ENCODE measurements at places on chromosomes 12 and 14. TPM values are rescaled to one million over a fixed set of nuclear protein-coding genes. Genes with fewer than 3 reads are reported as not detected.
A peak's percentile ranks its signal among the peaks of the same experiment; 100 is the strongest.

DNA sequence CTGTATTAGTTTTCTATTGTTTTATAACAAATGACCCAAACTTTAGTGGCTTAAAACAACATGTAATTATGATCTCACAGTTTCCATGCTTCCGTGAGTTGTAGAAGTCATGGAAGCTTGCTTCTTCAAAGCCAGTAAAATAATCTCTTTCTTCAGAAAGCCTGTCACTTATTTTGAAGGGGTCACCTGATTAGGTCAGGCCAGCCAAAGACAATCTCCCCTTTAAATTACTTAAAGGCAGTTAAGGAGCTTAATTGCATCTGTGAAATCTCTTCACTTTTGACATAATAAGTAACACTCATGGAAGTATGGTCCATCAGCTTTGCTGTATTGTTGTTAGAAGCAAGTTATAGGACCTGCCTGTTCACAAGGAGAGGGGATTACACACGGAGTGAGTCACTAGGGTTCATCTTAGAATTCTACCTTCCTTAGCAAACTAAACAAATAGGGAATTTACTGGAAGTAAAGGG, 89.8 kb downstream of the FAR2 start:
- DNase-seq, result no peak

DNA sequence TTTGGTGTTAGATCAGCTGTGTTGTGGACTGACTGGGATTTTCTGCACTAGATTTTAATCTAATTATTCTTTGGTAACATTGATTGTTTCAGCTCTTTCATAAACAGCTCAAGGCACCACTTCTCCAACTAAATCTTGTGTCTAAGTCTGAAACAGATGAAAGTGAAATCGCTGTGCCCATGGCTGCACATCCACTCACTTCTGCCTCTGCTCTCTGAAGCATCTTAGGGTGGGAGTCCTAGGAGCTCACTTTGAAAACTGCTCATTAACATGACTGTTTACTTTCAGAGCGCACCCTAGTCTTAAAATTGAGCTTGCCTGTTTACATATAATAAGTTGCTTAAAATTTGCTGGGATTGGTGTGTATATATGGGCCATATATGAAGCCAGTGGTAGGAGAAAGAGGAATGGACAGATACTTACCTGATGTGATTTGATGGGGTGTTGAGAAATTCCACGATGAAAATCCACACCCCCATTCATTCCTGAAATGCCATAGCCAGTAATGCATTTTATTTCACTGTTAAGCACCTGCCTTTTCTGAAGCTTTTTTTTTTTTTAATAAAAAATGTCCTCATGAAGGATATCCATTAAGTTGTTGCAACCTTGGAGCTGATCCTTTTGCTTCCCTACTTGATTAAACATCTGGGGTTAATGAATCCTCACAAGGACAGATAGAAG, 52.8 kb downstream of the PPFIBP1 start:
- no peak for DNase-seq

DNA sequence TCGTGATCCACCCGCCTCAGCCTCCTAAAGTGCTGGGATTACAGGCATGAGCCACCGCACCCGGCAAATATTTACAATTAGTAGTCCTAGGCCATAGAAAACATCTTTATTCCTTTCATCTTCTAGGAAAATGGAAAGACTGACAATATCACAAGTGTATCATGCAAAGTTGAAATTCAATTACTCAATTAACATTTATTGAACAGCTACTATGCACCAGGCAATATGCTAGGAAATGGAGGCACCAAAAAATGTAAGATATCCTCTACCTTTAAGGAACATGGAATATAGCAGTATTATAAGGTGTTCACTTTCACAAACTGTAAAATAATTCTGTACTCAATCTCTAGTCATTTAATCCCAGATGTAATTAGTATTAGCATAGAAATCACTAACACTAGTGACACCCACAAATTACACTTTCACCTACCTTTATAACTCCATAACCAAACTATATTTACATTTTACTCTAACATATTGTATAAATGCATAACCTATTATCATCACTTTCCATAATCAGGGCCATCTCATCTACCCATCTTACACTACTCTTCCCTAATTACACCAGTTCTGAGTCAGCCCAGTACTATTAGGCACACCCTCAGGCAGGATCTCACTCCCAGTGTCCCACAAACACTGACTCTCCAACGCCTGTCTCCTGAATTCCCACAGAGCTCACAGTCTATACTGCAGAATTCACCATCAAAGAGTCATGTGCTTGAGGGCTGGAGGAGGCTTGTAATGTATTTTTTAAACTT, 10.4 kb downstream of the CORO1C start:
- DNase-seq, result no peak

DNA sequence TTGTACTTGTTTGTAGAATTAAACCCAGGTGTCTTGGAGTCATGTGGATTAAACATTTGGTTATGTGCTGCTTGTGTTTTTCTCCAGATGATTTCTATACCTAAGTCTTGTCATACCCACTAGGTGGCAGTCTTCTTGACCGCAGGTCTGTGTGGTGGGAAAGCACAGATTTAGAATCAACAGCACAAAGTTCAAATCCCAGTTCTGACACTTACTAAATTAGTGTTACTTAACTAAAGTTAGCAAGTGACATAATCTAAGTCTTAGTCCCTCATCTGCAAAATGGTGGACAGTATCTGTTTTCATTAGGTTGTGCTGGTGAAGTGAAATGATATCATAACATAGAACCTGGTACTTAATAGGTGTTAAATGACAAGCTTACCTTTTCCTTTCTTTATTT, 151.0 kb upstream of the ARHGAP5 start:
- no peak for DNase-seq

- DNase-seq, result peak; percentile 84
Measured at GRCh38 chr12:49342066-49342913, 4.4 kb upstream of the DNAJC22 start.

GRCh38 chr14:91284791-91285548, 40.5 kb upstream of the GPR68 start:
- no peak for DNase-seq

GRCh38 chr12:3542156-3542555, 51.2 kb downstream of the PRMT8 start:
- no peak for DNase-seq

GRCh38 chr14:80212023-80212397, 706 bp upstream of the DIO2 start:
- DNase-seq, result no peak

DNA sequence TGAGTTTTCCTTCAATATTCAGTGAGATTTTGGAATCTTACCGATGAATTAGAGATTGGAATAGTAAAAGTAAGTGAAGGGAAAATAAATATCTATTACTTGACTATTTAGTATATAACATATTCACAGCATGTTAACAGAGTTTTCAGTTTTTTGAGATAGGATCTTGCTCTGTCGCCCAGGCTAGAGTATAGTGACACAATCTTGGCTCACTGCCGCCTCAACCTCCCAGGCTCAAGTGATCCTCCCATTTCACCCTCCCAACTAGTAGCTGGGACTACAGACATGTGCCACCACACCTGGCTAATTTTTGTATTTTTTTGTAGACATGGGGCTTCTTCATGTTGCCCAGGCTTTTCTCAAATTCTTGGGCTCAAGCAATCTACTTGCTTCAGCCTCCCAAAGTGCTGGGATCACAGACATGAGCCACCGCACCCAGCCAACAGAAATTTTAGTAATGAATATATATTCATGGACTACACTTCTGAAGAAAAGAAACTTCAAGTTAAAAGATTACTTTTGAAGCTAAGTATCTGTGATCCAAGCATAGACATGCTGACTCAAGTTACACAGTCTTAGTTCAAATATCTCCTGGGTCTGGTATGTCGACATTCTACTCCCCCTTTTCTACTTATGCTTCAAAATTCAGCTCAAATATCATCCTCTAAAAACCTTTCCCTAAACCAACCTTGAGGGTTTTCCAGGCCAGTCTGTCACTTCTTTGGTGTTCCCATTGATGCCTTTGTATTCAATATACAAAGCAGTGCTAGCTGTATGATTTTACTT, 13.8 kb downstream of the UBE2N start:
- DNase-seq, result no peak

Gene FAM222A
- 1.1 TPM for total RNA-seq

Gene AVPR1A
- not detected for total RNA-seq

Data from activated naive CD8-positive, alpha-beta T cell treated with anti-CD3 and anti-CD28 coated beads, Interleukin-2, amount 10 ng/mL, durations not matched to agents 7 days and 5 days (primary cell).